ENCODE measurements at places on chromosomes 2 and 18.
A peak's percentile ranks its signal among the peaks of the same experiment; 100 is the strongest.

DNA sequence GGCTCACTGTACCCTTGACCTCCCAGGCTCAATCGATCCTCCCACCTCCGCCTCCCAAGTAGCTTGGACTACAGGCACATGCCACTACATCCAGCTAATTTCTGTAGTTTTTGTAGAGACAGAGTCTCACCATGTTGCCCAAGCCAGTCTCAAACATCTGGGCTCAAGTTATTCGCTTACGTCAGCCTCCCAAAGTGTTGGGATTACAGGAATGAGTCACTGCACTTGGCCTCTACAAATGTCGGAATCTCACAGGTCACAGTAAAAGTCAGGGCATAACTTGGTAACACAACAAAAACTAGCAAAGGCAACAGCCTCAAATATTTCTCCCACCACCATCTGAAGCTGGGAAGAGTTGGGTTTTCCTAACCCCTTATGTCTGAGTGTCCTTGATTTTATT, 25.3 kb downstream of the SCG2 start:
- no peak for DNase-seq

GRCh38 chr2:64799592-64800252, 146.0 kb upstream of the SERTAD2 start:
- DNase-seq: no peak

GRCh38 chr18:23281626-23282436, 146.5 kb downstream of the CABLES1 start:
- no peak for DNase-seq

- DNase-seq: no peak
These were observed 346.2 kb upstream of the MEX3C start for GRCh38 chr18:51543658-51544155.

DNA sequence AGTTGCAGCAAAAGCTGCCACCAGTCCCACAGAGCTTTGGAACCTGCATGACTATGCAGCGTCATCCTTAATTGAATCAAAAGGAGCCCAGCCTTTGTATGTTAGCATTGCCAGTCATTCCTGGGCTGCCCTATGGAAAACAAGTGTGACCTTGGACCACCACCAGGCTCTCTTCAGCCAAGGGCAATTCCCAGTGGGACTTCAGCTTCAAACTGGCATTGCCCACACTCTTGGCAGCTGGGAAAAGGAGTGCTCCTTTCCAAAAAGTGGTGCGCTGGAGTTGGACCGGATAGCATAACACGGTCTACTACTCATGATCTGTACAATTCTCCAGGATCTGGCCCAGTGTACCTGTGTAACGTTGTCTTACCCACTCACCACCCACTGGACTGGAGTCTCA, 259.5 kb downstream of the MREG start:
- no peak for DNase-seq

DNA sequence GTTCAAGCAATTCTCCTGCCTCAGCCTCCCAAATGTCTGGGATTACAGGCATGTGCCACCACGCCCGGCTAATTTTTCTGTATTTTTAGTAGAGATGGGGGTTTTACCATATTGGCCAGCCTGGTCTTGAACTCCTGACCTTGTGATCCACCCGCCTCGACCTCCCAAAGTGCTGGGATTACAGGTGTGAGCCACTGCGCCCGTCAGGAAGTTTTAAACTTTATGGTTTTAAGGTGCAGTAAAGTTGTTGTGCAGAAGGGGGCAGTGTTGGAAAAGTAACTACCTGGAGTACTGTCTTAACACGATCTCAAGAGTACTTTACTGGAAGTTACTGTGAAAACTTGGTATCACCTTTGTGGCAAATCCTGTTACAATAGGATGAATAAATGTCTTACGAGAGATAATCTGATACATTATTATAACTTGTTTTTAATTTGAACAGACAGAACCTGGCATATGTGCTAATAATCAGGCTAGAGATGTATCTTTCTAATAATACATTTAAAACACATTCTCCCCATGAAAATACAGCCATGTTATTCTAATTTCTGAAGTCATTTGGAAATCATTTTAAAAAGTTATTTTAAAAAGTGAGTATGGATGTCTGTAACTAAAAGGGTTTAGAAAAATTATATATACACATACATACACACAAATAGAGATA, 10.8 kb downstream of the SPDYA start:
- peak; percentile 22 for DNase-seq

GRCh38 chr2:75751824-75752468, 41.2 kb upstream of the GCFC2 start:
- DNase-seq: no peak

- no peak for DNase-seq
These were observed 48.8 kb downstream of the C2orf42 start for GRCh38 chr2:70141902-70142589.

GRCh38 chr2:230824406-230824978, 40.2 kb upstream of the ITM2C start:
- no peak for DNase-seq

GRCh38 chr2:64593035-64593655, 60.6 kb downstream of the SERTAD2 start:
- no peak for DNase-seq

- no peak for DNase-seq
These were observed 197.7 kb downstream of the UBE2E3 start for GRCh38 chr2:181178130-181178529.

- no peak for DNase-seq
These were observed 144.1 kb downstream of the MYO1B start for GRCh38 chr2:191389288-191389687.

- DNase-seq: no peak
These were observed 40.3 kb downstream of the OSBPL6 start for GRCh38 chr2:178234648-178235047.

- no peak for DNase-seq
These were observed 110.6 kb downstream of the MYCN start for GRCh38 chr2:16050908-16051489.

DNA sequence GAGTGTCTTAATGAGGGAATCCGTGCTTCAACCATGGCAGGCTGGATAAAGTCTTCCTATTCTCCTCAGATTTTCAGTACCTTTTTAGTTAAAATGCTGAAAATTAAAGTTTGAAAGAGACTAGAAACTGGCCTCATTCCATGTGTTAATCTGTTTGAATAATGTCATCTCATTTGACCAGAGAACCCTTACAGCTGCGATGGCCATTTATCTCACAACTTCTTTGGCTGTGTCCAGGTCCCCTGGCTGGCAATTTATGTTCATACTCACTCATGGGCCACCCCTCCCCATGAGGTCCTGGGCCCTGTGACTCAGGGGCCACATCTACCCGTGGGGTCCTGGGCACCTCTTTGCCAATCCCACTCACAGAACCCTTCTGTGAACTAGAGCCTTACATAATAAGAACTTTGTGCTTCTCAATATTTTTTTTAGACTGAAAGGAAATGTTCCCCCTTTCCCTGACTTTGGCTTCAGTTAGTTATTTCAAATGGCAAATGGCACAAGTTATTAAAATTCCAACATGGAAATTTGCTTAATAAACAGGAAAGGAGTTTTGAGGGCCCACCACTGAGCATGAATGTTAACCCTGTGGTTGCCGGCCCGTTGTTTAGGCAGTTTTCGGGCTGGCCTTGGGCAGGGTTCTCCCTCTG, 134.6 kb downstream of the UXS1 start:
- no peak for DNase-seq

GRCh38 chr2:178863856-178864620, 56.8 kb upstream of the TTN start:
- no peak for DNase-seq

GRCh38 chr2:230525682-230526081, 109.7 kb downstream of the SP100 start:
- no peak for DNase-seq

- no peak for DNase-seq
These were observed 33.6 kb downstream of the MAL start for GRCh38 chr2:95058989-95059641.

GRCh38 chr2:86445436-86445835, 4.3 kb downstream of the KDM3A start:
- DNase-seq: no peak

GRCh38 chr2:25063876-25064660, 22.2 kb downstream of the EFR3B start:
- no peak for DNase-seq
